ENCODE measurements at places on chromosomes 5 and 9. TPM values are rescaled to one million over a fixed set of nuclear protein-coding genes. Genes with fewer than 3 reads are reported as not detected.

Gene CARTPT
- not detected for total RNA-seq

Gene TAF11L9
- total RNA-seq: not detected

Gene SPDL1
- 154 TPM for total RNA-seq

Gene EQTN
- total RNA-seq: not detected

Gene CDC25C
- total RNA-seq: 16.9 TPM

Gene MAP1B
- total RNA-seq: 197 TPM

Measured in LHCN-M2 (cell line).